ENCODE measurements at places on chromosomes 12 and 14. TPM values are rescaled to one million over a fixed set of nuclear protein-coding genes. Genes with fewer than 3 reads are reported as not detected.

DNA sequence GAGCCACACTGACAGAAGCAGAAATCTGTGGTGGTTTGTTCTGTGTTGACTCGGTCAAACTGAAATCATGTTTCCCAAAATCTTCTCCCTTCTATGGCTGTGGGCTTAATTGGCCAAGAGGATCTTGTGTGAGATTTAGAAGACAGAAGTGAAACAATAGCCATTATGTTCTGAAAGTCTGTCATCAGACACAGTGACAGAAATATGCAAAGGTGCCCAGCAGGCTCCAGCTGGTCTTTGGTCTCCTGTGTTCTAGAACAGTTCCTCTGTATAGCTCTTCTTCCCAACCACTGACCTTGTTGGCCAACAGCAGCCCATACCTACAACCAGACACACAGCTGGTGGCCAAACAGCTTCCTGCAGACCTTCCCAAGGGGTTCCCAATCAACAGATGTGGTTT, 25.0 kb upstream of the COCH start:
- no peak for DNase-seq

DNA sequence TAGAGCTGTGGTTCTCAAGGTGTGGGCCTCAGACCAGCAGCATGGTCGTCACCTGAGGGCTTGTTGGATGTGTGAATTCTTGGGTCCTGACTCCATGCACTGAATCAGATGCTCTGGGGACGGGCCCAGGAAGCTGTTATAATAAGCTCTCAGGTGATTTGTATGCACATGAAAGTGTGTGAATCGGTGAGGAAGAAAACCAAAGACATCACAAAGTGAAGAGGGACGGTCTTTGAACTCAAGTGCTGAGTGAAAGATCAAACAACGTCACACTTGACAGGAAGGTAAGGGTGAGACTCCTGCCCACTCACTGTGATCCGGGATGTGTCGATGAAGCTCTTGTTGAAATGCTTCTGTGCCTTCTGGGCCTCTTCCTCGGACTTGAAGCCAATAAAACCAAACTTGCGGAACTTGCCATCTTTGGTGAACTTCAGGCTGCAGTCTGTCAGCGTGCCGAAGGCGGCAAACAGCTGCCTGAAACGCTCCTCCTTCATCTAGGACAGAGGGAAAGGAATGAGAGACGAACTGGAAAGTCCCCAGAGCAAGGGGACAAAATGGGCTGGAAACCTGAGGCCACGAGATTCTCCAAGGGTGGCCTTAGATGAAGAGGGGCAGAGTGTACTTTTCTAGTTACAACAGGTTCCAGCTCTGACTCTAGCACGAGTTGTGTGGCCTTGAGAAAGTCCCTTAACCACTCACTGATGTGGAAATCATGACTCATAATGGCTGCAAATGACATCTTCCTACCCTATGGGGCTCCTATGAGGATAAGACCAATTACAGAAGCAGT, 4.0 kb downstream of the RBM19 start:
- no peak for DNase-seq

Gene RTN1
- total RNA-seq, result under 0.01 TPM

DNA sequence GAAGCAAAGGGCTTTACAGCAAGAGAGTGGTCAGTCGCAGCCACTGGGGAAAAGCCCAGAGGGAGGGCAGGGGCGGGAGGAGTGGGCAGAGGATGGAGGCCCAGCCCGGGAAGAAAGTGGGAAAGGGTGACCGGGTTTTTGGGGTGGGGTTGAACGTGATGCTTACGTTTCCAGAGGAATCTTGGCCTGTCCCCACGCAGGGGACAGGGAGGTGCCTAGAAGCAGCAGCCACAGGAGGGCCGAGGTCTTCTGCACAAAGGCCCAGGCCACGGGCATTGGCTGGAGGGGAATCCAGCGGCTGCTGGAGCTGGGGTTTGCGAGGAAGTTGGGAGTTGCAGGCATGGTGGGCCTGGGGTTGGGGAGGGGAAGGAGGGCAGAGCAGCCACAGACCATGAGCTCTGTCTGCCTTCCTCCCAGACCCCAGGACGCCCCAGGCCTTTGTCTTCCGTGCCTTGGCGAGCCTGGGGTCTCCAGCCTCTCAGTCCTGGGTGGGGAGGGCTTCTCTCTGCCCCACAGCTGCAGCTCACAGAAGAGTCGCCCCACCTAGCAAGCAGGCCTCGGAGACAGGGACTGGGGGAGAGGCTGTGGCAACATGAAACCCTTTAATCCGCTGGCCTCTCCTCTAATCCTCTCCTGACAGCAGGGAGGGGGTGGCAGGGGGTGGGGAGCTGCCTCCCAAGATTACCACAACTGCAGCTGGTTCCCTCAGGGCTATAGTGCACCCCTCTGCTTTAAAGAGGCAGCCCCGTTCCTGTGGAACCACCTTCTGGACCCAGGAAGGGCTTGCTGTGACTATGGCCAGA, at the start of gene CACNA2D4:
TSS of gene CACNA2D4 (minus strand) at position 572 of the 803 bp plus-strand sequence. CDS start at position 393, 179 bp downstream.
- DNase-seq, result no peak

Gene IRAK3
- total RNA-seq, result 9.5 TPM

DNA sequence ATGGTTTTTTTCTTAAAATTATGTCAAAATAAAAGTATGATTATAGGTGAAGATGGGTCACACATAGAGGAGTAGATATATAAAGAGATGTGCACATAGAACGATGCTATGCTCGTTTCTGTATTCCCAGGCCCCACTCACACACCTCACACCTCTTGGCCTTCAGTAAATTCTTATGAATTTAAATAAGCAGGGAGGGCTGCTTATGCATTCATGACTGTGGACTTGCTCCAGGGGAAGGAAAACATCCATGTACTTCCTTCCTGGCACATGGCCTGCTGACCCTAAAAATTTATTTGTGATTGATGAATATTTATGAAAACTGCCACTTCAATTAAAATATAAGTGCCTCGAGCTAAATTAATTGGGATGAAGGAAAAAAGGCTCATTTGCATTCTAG, 1306.7 kb upstream of the TMEM132C start:
- no peak for DNase-seq

DNA sequence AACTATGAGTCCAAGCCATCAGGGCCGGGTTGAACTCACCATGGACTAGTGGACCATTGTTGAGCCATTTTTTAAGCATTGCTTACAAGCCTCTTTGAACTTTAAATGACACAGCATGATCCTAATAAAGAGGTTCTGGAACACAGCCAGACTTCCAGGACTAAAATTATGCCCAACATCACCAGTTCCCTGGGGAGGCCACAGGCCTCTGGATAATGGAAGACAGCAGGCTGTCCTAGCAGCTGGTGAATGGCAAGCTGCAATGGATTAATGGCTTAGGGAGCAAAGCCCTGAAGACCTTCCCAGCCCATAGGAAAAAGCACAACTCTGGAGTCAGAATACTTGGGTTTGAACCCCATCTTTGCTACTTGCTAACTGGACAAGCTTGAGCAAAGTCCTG, 71.3 kb downstream of the FLRT2 start:
- DNase-seq, result no peak

DNA sequence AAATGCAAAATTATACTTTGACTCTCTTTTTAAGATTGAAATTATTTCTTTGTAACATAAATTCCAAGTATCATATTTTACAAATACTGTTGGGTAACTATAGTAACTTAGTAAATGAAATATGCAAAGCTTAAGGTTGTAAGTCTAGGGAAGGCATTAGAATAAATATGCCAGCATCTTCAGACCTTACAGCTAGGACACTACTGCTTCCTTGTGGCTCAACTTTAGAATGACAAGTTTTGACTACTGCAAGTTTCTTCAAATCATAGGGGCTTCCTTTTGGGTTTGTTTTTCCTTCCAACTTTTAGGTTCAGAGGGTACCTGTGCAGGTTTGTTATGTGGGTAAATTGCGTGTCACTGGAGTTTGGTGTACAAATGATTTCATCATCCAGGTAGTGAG, 17.7 kb upstream of the ANP32D start:
- peak; percentile 10 for DNase-seq

GRCh38 chr12:104721039-104721405, 237.1 kb downstream of the SLC41A2 start:
- no peak for DNase-seq

Gene ACOT6
- total RNA-seq, result not detected

Gene HOXC9
- total RNA-seq, result 0.13 TPM

GRCh38 chr12:131559517-131560516, 151.1 kb upstream of the SFSWAP start:
- no peak for DNase-seq

DNA sequence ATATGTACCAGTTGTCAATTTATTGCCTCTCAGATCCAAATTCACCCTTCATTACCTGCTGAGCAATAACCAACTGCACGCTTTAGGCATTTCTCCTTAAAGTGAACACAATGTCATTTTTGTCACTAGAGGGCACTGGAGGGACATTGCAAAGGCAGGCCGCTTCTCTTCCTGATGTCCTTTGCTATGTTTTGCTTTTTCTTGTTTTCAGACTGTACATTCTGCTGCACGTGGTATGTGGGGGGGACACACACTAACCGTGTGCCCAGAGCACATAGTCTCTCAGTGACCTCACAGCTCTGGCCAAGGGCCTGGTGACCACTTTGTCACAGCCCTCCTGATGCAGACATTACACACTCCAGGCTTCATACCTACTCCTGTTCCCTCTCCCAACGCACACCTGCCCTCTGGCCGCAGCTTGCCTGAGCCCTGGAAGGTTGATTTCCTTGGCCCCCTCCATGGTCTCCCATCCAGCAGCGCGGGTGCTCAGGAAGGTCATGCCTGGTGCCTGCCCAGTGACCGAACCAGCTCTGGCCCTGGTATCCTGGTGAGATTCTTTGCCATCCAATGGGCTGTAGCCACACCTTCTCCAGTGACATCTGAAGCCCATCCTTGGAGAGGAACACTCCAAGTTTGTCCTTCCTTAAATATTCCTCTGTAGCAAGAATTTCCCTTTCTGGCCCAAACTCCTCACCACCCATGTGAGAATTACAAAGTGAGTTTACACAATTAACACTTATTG, 39.9 kb downstream of the MYO1H start:
- no peak for DNase-seq

Gene C12orf54
- total RNA-seq, result not detected

DNA sequence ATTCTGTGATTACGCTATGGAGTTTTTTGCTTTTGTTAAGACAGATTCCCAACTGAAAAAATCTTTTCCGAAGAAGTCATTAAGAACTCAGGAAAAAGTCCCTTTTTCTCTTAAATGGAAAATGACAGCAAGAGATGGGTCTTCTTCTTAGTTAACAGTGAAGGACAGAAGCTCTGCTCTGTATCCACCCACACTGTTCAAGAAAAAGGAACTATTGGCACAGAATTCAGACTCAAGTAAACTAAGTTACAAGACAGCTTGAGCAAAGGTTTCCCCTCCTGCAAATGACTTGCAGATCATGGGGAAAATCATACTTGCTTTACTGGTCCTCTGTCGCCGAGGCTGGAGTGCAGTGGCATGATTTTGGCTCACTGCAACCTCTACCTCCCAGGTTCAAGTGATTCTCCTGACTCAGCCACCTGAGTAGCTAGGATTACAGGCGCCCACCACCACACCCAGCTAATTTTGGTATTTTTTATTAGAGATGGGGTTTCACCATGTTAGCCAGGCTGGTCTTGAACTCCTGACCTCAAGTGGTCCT, 137.1 kb upstream of the AEBP2 start:
- DNase-seq, result no peak

- DNase-seq, result no peak
Observed at GRCh38 chr12:49260166-49260565, 4.7 kb upstream of the TUBA1C start.

GRCh38 chr14:35747379-35747778, 61.7 kb downstream of the RALGAPA1 start:
- no peak for DNase-seq

DNA sequence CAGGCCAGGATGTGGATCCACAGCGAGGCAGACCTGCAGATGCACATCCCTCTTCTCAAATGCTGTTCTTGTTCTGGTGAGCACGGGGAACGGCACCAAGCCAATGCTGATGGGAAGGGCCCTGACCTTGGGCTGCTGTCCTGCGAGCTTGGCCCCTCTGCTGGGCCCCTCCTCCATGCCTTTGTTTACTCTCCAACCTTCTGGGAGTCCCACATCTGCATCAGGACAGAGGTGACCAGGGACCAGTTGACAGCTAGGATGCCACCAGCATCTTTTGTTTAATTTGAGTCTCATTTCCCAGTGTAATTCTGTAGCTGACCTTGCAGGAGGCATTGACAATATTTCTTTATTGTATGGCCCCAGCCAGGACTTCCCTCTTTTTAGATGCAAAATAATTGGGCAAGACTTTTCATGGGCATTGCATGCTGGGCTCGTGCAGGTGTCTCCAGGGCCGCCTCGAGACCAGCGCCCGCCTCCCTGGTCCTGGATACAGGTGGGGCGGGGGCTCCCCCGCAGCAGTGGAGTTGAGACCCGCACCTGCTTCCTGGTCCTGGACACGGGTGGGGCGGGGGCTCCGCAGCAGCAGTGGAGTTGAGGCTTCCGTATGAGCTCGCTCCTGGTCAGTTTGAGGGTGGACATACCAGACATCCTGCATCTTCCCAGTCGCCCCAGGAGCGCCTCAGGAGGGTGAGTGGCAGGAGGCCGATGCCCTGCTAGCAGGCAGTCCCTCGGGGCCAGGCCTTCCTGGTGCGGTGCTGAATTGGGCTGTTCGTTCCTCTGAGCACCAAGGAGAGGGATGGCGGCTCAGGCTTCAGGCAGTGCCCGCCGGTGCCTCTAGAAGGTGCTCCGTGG, 11.4 kb downstream of the PACS2 start:
- DNase-seq, result no peak

Gene STYK1
- total RNA-seq, result 3.2 TPM

Gene CLMN
- total RNA-seq, result 0.63 TPM

DNA sequence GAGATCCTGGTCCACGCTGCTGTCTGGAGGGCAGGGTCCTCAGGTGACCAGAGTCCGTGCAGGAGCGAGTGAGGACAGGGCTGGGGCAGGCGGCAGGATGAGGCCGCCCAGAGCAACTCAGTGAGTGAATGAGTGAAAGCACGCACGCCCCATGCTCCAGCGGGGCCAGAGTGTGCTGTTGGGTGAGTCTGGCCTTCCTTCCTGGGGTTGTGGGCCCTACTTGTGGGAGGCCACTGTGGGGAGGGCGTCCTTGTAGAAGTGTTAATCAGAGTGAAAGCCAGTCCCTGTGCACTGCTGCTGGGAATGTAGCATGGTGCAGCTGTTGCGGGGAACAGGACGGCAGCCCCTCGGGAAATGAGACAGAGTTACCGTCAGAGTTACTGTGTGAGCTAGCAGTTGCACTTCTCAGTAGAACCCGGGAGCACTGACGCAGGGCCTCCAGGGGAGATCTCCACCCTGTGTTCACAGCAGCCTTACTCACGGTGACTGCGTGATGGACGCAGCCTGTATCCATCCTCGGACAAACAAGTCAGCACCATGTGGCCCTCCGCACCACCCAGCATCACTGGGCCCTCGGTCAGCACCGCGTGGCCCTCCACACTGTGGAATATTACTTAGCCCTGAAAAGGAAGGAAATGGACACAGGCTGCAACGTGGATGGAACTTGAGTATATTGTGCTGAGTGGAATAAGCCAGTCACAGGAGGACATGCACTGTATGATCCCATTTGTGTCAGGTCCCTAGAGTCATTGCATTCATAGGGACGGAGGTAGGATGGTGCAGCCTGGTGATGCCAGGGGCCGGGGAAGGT, 22.1 kb downstream of the PACS2 start:
- no peak for DNase-seq

- no peak for DNase-seq
Observed at GRCh38 chr12:68831272-68831671, 23.3 kb downstream of the MDM2 start.

Gene GARIN6
- not detected for total RNA-seq

- DNase-seq, result no peak
Observed at GRCh38 chr14:90305176-90305601, 26.6 kb downstream of the NRDE2 start.

Gene TAS2R46
- 1.0 TPM for total RNA-seq

All from dermis microvascular lymphatic vessel endothelial cell (primary cell).